ENCODE measurements at places on chromosomes 7 and 10.

- DNase-seq = no peak
These were observed 272.8 kb downstream of the ELFN1 start for GRCh38 chr7:1942941-1943289.

DNA sequence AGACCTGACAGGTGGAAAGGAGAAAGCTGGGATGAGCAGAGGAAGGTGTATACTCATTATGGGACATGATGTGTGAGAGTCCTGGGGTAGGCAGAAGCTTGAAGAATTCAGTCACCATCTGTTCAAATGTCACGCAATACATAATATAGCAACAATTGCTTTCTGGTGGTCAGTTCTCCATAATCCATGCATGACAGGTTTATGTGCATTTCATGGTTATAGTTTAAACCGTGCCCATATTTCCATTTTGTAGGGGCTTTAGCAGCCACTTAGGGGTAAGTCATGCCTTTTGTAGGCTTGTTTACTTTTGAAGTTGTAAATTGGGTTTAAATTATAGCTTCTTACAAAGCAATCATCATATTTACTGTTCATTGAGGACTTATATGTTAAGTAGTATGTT lies 158.8 kb downstream of the NXPH1 start:
- no peak for DNase-seq

DNA sequence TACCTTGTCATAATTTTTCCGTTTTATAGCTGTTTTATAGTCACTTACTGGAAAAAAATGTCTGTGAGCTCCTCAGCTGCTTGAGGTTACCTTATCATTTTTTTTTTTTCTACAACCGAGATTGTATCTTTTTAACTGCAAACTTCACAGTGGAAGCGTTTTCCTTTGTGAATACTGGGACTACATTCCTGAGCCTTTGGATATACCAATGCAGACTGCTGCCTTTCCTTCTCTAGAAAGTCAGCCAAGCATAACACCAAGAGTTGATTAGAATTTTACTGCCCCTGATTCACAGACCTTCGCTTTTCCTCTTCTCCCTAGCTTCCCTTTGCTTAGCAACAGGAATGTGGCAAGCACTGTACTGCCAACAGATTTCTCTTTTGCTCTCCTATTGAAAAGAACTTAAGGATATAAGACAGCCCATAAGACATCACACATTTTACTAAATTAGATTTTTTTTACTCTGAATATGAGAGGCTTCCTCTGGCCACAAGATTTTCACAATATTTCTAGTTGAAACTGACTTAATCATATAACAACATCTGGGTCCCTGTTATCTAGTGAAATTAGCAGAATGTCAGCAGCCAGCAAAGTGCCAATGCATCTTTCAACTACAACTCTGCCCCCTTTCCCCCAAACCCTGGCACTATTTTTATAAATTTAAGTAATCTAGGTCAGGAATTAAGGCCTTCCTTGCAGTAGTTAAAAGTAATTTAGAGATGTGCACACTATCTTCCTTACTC lies 170.6 kb downstream of the PRKG1 start:
- DNase-seq = no peak

GRCh38 chr10:90787393-90788198 lies 70.2 kb downstream of the HTR7 start:
- no peak for DNase-seq

DNA sequence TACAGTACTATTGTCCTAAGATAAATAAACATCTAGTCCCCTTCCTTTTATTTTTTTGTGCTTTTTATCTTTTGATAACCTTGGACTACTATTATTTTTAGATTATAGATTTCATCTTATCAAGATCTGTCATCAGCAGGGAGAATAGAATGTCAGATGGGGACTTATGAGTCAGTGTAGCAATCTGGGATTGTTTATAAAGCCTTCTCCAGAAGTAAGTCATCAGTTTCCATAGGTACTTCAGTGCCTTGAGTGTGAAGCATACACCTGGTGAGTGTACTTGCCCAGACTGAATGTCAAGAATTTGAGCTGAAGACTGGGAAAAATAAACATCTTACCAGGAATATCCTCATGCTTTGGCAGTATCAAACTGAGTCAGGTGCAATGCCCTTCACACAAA lies 2.1 kb downstream of the CASD1 start:
- no peak for DNase-seq

GRCh38 chr10:132951926-132952325 lies 9.6 kb upstream of the CFAP46 start:
- DNase-seq = no peak

- no peak for DNase-seq
These were observed 17.2 kb downstream of the AP5Z1 start for GRCh38 chr7:4792537-4793126.

GRCh38 chr10:14084875-14085274 lies 245.8 kb downstream of the FRMD4A start:
- no peak for DNase-seq

DNA sequence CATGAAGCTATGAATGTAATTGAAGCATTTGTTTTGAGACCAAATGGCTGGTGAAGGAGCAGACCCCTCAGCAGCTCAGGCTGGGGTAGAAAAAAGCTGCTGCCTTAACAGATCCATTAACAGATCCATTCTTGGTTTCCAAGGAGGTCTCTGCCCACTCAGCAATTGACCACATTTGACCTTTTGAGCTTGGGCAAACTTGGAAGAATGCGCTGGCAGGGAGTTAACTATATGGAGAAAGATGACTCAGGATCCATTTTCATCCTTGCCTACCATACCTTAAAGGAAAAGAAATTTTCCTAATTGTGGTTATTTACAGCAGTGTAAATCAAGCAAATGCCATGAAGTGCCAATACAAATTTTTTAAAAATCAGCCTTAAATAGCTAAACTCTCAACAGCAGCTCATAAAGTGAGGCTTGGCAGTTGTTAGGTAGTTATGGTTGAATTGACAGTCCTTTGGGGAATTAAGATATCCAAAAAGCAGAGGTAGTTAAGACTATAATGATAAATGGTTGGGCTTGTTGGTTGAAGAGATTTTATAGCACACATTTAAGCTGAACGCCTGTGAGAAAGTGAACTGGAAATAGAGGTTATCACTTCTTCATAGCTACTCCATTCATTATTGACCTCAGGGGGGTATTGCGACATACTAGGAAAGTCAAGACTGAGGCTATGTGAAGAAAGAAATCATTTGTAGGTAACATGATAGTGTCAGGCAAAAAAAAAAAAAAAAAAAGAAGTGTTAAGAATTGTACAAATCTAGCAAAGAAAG lies 83.9 kb downstream of the MKX start:
- no peak for DNase-seq

- DNase-seq = no peak
These were observed 57.1 kb upstream of the KMT2E start for GRCh38 chr7:104956753-104957450.

- DNase-seq = no peak
These were observed 4.2 kb downstream of the TAS2R60 start for GRCh38 chr7:143447466-143447865.

GRCh38 chr10:7318836-7319235 lies 92.0 kb downstream of the SFMBT2 start:
- DNase-seq = no peak

GRCh38 chr7:128757203-128757602 lies 18.0 kb downstream of the CALU start:
- DNase-seq = no peak

GRCh38 chr10:32167450-32167849 lies 111.2 kb upstream of the KIF5B start:
- DNase-seq = no peak

- no peak for DNase-seq
These were observed 772 bp upstream of the ZSCAN25 start for GRCh38 chr7:99615989-99616358.

- no peak for DNase-seq
These were observed 498.4 kb downstream of the IPMK start for GRCh38 chr10:57769298-57769697.
